ENCODE measurements at places on chromosomes 13 and 19. TPM values are rescaled to one million over a fixed set of nuclear protein-coding genes. Genes with fewer than 3 reads are reported as not detected.
A peak's percentile ranks its signal among the peaks of the same experiment; 100 is the strongest.

DNA sequence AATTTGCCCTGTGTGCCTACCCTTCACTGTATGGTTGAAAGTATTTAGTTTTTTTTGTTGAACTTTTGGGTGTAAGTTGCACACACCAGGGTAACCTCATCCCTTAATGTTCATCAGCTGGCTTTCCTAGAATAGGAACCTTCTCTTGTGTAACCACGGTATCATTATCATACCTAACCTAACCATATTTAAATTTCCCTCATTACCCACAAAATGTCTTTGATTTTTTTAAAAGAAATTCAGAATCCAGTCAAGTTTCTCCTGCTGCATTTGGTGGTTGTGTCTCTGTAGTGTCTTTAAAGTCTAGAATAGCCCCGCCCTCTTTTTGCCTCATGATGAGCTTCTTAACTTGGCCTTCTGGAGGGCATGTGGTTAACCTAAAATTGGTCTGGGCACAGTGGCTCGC is 80.3 kb downstream of the RYR1 start:
- DNase-seq = no peak

- DNase-seq = no peak
These were observed 2.8 kb upstream of the AZU1 start for GRCh38 chr19:824885-825284.

DNA sequence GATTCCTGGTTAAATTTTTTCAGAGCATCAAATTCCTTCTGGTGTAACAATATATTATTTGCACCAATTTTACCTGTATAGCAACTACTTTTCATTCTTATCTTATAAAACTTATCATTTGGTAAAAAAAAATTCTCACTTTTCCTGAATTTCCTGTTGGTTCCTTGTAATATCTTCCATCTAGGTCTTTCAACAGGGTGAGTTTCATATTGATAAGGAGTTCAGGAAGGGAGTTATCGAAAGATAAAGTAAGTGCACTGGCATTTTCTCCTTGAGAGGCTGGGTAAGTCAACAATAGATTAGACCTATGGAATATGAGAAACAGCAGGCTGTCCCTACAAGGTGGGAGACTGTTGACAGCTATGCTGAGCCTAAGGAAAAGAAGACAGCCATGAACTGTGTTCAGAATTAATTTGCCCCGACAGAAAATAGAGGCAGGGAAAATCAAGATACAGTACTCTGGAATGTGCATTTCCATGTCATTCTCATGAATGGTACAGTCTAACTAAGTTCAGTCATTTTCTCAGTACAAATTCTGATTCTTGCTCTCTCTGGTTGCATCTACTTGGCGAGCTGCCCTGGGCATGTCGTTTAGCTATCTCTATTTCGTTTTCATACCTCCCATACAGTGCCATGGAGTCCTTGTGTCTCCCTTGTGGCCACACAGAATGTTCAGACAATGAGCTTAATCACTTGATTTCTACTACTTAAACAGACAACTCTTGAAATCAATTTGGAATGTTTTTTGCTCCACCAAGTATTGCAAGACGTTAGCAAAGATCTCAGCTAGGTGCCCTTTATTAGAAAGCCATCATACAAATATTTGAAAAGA is 9.9 kb downstream of the IGFL1 start:
- DNase-seq = no peak

GRCh38 chr13:111584101-111584672 is 263.7 kb downstream of the TEX29 start:
- no peak for DNase-seq

GRCh38 chr19:3398900-3399278 is 32.5 kb downstream of the NFIC start:
- no peak for DNase-seq

GRCh38 chr13:104949840-104950740 is 1585.4 kb downstream of the EFNB2 start:
- DNase-seq = peak; percentile 4

DNA sequence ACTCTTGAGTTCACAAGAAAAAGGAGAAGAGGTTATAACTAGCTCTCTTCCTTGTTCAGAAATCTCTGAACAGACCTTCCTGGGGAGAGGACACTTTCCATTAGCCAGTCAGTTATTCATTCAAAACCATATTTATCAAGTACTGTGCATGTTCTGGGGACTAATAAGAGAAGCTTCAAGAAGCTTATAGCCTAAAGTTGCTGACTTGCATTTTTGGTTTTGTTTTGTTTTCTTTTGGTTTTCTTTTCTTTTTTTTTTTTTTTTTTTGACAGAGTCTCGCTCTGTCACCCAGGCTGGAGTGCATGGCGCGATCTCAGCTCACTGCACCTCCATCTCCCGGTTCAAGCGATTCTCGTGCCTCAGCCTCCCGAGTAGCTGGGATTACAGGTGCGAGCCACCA is 471.4 kb downstream of the KLF12 start:
- no peak for DNase-seq

DNA sequence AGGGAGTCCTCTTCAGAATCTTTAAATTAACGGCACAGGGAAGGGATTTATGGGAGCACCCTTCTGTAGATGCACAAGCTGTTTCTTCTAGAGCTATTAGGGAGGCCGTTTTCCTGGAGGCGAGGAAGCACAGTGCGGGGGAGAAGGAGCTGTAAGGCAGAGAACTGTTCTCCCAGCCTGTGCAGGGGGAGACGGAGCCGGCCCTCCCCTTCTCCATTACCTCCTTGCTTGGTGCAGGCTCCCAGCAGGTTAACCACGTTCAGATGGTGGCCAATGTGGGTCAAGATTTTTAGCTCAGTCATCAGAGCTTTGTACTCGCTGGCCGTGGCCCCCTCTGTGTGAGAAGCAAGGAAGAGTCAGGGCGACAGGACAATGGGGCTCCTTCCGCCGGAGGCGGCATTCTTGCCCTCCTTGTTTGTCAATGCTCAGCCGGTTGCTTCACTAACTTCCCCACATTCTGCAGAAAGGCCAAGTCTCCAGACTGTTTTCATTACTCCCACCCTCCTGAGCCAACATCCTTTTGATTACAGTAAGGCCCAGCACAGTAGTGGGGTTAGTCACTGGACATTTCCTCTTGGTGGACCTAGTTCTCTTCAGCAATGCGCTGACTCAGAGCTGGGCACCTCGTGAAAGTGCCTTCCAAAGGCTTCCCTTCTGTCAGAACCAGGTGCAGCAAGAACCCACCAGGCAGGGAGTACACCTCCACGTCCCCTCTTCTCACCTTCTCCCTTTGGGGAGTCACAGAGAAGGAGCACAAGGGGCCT is 165.4 kb downstream of the FLT1 start:
- peak; percentile 19 for DNase-seq

DNA sequence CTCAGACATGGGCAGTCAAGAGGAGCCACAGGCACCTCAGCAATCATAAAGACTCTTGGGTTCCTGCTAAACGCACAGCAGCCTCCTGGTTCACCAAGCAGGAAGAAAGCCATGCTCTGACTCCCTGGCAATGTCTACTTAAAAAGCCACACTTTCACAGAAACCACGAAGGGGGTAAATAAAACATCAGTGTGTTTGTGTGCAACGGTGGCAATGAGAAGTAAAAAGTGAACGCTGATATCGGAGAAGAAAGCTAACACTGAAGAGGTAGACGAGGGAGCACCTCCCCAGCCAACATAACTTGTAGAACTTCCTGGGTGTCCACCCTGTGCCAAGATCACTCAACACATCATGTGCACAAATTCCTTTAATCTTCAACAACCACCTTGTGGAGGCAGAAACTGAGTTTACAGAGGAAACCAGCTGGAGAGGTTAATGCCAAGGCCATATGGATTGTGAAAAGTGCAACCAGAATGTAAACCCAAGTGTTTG is 30.2 kb downstream of the HSPH1 start:
- no peak for DNase-seq

DNA sequence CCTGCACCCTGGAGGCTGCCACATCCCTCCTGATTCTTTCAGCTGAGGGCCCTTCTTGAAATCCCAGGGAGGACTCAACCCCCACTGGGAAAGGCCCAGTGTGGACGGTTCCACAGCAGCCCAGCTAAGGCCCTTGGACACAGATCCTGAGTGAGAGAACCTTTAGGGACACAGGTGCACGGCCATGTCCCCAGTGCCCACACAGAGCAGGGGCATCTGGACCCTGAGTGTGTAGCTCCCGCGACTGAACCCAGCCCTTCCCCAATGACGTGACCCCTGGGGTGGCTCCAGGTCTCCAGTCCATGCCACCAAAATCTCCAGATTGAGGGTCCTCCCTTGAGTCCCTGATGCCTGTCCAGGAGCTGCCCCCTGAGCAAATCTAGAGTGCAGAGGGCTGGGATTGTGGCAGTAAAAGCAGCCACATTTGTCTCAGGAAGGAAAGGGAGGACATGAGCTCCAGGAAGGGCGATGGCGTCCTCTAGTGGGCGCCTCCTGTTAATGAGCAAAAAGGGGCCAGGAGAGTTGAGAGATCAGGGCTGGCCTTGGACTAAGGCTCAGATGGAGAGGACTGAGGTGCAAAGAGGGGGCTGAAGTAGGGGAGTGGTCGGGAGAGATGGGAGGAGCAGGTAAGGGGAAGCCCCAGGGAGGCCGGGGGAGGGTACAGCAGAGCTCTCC is 6.9 kb upstream of the CEACAM5 start:
- no peak for DNase-seq

DNA sequence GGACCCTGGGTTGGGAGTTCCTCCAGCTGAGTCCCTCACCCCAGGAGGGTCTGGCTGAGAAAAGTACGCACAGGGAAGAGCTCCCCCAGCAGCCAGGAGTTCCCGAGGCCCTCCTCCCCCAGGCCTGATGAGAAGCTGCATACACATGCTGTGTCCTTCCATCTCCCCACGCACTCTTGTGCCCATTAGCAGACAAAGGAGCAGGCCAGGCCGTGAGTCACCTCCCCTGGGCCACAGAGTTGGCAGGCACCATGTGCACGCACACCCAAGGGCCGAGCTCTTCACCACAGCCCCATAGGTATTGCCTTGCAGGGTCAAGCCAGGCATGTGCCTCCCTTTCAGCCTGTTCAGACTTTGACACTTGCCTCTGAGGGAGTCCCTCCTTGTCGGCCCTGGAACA is 17.5 kb downstream of the MAU2 start:
- DNase-seq = peak; percentile 34

PRSS57 gene
- not detected for total RNA-seq

PPP6R1 gene
- 159 TPM for total RNA-seq

GNG7 gene
- 1.1 TPM for total RNA-seq

Data from PC-3 (cell line).